Stimulated activated CD4-positive, alpha-beta T cell treated with anti-CD3 and anti-CD28 coated beads, Interleukin-15, amount 100 ng/mL, for 1 hour (primary cell): ENCODE measurements at places on chromosomes 1 and 21.

- DNase-seq = no peak
Observed at GRCh38 chr1:161792740-161793139, 26.6 kb downstream of the ATF6 start.

- DNase-seq = no peak
Observed at GRCh38 chr1:110515891-110516290, 3.1 kb downstream of the KCNA10 start.

- no peak for DNase-seq
Observed at GRCh38 chr1:206834711-206835110, 30.7 kb upstream of the IL20 start.

DNA sequence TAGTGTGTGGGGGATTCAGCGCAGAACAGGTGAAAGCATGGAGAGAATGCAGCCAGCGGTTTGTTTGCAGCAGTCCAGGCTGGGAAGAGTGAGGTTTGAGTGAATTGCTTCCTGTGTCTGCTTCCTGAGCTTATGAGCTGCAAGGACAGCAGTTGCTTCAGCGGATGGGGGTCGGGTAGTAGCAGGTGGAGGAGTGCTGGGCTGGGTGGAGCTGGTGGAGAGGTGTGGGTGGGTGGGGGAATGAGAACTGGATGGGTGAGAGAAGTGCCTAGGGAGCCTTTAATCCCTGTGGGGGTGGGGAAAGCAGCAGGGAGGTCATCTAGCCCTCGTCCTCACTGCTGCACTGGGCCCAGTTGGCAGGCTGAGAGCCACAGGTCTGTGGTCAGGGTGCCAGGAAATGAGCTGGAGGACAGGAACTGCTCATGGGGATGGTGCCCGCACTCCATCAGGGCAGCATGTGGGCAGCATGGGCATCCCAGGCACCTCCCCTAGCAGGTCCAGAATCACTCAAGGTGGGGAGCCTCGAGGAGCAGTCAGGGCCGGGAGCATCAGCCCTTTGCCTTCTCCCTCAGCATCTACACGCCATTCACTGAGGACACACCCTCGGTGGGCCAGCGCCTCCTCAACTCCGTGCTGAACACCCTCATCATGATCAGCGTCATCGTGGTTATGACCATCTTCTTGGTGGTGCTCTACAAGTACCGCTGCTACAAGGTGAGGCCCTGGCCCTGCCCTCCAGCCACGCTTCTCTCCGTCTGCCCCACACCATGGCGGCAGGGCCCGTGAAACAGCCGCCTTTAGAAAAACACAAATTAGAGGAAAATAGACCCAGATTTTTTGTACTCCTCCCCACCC is 14.8 kb downstream of the PSEN2 start:
- no peak for DNase-seq

GRCh38 chr21:38997051-38997842 is 186.0 kb downstream of the PSMG1 start:
- DNase-seq = no peak

DNA sequence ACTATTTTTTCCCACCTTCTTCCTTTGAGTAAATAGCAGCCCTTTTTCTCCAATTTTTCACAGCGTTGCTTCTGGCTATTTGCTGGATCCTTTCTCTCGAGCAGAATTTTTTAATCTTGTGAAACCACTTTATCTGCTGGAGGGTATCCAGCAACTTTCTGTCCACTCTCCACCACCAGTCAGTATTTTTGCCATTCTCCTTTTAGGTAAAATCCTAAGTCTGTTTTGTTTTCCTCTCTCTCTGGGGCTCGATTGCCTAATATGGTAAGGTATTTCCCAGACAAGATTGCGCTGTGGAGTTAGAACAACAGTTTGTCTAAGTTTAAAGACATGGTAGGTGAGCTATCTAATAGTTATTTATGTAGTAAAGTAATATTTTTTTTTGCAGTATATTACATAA is 156.9 kb downstream of the PPP1R12B start:
- no peak for DNase-seq

DNA sequence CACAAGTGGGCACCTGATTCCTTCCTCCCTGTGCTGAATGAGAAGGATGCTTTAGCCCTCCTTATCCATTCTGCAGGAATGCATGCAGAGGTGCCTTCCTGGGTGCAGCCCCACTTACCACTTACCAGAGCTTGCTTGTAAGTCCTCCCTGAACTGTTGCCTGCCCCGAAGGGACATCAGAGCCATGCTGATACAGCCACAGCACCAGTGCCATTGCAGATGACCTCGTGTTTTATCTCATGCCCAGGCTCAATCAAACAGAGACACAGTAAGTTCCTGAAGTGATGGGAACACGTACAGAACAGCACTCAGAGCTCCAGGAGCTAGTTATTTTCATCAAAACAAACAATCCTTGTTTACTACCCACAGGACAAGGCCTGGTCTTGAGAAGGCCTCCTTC is 81.9 kb downstream of the ATP1A1 start:
- DNase-seq = no peak

- no peak for DNase-seq
Observed at GRCh38 chr1:9482403-9482802, 56.9 kb upstream of the SLC25A33 start.

DNA sequence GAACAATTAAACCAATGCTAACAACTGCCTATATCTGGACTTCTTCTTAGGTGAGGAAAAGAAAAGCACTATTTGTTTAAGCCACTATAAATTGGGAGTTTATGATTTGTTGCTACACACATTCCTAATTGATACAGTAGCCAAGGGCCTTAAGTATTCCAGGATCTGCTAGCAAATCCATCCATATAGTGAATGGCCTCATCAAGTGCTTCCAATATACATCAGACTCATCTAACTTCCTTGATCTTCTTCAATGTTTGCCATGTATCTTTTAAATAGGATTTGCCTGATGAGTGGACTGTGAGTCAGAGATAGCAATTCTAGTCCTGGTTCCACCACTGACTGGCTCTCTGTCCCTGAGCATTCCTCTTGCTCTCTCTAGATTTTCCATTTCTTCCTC is 430.2 kb downstream of the OMA1 start:
- no peak for DNase-seq

DNA sequence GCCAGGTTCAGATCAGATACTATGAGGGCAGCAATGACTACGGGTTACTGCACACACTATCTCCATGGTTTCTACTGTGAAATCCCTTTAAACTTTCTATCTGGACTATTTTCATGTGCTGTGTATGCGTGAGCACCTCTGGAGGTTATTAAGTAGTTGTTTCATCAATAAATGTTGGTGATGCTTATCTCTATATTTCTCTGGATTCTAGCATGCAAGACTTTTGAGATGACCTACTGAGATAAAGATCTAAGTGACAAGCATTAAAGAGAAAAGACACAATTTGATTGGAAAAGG is 194.0 kb downstream of the NRIP1 start:
- no peak for DNase-seq

DNA sequence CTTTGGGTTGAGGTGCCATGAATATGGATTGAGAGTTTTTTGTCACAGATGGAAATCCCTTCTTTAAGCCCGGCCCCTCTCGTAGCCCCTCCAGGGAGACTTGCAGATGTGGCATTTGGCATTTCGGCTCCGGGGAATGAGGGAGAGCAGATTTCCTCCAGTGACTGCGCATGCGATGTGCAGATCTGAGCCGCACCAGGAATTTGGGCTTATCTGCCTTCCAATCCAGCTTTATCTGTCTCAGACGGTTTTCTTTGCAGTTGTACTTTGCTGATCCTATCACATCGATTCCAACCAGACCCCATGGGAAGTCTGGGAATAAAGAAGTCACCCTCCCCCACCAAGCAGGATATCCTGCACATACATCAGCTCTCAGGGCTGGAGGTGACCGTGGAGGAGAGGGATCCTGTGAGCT is 11.7 kb downstream of the KIF26B start:
- DNase-seq = no peak

DNA sequence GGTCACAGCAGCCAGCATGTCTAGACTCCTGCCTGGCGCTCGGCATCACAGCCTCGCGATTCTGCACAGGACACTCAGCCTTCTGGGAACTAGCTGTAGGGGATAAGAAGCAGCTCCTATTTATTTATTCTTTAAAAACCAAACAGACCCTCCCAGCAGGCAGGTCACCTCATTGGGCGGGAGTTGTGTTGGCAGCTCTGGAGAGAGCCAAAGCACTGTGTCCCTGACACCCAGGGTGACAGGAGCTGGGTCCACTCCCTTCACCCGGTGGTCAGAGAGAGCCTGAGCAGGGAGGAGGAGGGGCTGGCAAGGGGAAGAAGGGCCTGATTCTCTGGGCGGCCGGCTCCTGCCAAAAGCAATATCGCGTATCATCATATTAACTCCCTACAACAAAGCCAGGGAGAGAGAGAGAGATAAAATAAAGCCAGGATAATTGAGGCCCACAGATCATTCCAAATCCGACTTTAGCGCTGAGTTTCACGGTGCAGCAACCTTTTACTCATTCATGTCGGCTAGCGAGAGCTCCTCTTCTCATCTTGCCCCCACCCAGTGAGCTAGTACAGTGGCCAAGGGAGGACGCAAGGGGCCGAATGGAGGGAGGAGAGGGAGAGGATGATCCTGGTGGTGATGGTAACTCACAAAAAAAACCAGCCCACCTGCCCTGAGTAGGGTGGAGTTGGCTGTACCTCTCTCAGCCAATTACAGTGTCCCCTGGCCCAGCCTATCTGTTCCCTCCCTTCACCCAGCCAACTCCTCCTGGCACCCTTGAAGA is 79.8 kb upstream of the IFFO2 start:
- no peak for DNase-seq

GRCh38 chr1:84876353-84876752 is 16.7 kb downstream of the LPAR3 start:
- no peak for DNase-seq

GRCh38 chr1:40553017-40553416 is 21.6 kb downstream of the ZNF684 start:
- no peak for DNase-seq

GRCh38 chr1:151494741-151495281 is 16.4 kb upstream of the CGN start:
- DNase-seq = no peak

DNA sequence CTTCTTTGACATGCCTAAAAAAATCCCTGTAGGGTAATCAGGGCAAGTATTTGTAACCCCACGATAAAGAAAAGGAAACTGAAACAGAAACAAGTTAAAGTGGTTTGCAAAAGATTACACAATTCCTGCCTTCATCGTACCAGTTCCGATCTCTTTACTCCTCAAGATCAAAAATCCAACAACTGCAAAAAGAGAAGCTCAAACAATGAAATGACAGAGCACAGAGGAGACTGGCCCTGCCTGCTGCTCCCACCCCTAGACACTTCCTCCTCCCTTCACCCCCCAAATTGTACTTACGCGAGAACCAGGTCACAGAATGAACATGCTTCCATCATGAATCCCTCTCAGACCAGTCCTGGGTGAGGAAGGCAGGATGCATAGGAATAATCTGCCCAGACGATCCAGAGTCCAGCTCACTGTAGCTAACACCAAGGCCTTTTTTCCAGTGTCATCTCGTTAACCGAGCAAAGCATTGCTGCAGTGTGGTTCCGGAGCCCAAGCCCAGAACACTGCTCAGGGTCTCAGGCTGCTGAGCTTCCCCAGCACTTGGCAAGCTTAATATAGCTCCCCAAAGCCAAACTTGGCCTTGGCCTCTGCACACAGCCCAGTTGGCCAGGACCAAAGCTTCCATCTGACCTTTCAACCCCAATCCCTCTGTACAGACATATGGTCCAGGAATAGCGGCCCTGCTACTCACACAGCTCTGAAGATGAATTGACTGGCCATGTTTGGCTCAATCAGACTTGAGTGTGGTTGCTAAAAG is 20.3 kb downstream of the RXRG start:
- DNase-seq = no peak

DNA sequence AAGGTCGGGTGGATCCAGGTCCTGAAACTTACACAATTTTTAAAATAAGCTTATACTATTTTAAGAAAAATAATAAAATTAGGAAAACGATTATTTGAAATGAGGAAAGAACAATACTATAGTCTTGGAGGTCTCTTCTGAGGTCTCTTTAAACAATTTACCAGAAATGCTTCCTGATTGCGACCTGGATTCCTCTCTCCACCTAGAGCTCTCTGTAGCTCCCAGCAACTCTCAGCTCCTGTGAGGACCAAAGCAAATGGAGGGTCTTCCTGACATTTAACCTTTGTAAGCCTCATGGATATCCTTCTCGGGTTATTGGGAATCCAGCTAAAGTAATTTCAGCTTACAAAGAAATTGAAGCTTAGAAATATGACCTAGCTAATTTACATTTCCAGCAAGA is 886 bp downstream of the BTBD8 start:
- no peak for DNase-seq

DNA sequence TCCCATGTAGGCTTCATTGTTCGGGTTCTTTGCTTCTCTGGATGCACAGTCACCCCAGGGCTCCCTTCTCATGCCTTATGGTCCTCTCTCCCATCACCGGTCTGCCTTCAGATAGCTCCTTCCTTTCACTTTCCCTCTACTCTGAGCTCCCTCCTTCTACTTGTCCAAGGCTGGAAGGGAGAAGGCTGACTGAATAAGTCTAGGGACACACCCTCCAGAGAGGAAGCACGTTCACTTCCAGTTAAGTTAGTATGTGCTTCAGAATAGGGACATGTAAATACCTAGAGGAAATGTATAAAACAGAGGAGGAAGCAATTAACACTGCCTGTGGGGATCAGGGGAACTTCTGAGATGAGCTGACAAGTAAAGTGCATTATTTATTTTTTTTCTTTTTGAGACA is 23.5 kb downstream of the CXADR start:
- no peak for DNase-seq

DNA sequence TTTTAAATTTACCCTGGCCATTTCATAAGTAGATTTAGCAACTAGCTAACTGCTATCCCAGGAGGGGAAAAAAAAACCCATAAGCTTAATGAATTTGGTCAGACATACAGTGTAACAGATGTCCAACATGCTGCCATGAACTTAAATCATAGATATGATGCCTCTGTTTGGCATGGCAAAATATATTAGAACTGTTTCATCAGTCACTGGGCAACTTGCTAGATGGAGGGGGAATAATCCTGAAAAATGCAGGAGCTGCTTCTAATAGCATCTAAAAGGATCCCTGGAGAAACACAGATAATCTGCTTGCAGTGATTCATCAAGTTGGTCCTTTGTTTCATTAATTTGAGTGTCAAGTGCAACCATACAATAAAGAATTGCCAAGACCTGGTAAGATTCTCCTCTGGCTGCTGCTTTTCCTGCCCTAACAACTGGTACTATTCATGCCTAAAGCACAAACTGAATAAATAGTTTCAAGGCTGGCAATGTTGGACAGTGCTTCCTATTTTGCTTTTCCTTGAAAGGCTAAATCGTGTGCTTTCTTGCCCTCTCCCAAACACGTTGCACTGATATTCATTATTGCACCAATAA is 1.5 kb upstream of the ST6GALNAC5 start:
- DNase-seq = no peak

- no peak for DNase-seq
Observed at GRCh38 chr1:119440721-119441307, 25.9 kb downstream of the HSD3B2 start.
